ENCODE measurements at places on chromosomes 2 and 18. TPM values are rescaled to one million over a fixed set of nuclear protein-coding genes. Genes with fewer than 3 reads are reported as not detected.
A peak's percentile ranks its signal among the peaks of the same experiment; 100 is the strongest.

DNA sequence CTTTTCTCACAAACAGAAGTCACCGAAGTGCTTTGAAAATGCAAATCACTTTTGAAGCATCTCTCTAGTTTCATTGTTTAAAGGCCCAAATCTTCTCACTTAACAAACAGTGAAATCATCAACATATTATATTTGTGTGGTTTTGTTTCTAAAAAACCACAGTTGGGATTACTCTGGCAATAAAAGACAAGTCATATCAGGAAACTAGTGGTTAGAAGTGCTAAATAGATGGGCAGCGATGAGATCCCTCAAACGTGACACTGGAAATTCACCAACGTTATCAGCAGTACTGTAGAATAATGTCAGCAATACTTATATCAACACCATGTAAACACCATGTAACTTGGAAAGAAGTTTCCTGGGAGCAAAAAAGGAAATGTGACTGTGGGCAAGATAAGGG lies 893.5 kb downstream of the SUCLG1 start:
- DNase-seq = no peak

- no peak for DNase-seq
These were observed 57.5 kb downstream of the DTNA start for GRCh38 chr18:34767601-34768027.

- no peak for DNase-seq
These were observed 122.4 kb upstream of the LINC00305 start for GRCh38 chr18:64271246-64271645.

GRCh38 chr2:26608557-26608956 lies 32.6 kb downstream of the CIB4 start:
- DNase-seq = peak; percentile 1

Gene ZNF385B
- 0.49 TPM for total RNA-seq

DNA sequence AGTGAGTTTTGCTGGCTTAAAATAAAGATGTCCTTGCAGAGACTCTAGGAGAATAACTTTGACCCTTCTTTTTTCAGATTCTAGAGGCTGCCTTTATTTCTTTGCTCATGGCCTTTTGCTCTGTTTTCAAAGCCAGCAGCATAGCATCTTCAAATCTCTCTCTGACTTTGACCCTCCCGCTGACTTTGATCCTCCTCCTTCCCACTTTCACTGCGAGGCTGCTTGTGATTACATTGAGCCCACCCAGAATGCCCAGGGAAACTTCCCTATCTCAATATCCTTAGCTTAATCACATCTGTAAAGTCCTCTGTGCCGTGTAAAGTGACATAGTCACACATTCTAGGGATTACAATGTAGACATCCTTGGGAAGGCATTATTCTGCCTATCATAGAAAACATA lies 23.9 kb downstream of the TACR1 start:
- DNase-seq = no peak

GRCh38 chr18:3151399-3152264 lies 68.1 kb downstream of the MYOM1 start:
- no peak for DNase-seq

DNA sequence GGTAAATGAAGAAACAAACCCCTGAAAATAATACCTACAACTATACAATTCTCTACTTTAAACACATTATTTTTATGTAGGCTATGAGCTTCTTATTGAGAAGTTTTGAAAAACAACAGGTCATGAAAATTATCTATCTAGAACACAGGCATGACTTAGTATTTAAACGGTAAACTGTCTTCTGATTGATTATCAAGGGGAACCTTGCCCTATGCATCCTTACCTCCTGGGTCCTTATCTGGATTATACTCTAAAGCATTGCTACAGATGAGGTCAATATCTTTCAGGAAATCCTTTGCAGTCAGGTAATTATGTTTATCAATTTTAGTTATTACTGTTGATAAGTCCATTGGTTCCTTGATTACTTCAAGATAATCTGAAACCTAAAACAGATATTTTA lies 144.3 kb downstream of the ATAD2B start:
- no peak for DNase-seq

DNA sequence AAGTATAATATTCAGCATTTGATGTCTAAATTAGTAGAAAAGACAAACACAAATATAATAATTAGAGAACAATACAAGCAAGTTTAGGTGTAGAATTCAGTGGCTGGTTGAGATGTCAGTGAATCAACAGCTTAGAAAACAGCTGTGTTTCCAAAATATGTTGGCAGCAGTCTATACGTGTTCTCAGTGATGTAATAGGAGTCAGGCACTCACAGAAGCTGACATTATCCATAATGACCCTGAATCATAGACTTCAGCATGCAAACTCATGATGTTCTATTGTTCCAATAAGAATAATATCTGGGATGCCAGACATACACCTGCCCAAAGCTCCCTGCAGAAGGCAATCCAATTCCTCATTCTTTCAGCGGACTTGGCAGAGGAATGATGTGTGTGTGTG lies 164.7 kb downstream of the SLC8A1 start:
- no peak for DNase-seq

DNA sequence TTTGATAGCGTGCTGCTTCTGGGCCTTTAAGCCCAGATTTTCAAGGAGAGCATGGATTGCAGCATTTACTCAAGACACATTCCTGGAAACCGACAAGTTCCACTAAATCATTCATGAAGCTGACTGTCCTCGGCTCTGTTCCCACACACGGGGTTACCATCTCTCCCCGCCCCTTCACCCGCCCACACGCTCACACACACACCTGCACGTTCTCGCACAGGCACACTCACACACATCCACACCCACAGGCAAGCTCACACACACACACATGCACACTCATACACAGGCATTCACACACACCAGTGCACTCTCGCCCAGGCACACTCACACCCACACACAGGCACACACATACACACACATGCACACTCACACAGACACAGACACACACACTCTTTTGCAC lies 150.0 kb upstream of the AGAP1 start:
- no peak for DNase-seq

GRCh38 chr2:178280244-178280852 lies 86.0 kb downstream of the OSBPL6 start:
- DNase-seq = peak; percentile 28

DNA sequence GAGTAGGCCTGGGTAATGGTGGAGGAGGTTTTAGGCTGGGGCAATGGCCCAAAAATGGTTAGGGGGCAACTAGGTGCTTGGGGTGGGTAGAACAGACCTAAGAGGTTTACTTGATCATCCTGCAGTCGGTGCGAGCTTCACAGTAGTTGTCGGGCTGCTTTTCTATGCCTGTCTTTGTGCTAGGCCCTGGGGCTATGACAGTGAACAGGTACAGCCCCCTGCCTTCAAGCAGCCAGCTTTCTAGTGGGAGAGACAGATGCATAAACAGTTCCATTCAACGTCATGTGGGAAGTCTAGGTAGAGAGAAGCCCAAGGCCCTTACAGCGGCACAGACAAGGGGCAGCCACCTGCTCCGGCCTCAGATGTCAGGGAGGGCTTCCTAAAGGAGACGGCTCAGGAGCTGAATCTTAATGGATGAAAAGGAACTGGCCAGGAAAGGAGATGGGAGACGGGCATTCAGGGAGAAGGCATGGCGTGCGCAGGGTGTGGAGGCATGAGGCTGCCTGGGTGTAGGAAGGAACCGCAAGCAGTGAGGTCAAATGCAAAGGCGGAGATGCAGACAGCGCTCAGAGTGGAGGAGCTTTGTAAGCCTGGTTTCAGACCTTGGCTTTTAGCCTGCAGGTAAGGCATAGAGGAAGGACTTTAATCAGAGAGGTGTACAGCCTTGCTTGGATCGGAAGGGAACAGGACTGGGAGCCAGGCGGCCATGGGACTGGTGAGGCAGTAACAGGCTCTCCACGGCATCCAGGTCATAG lies 6.0 kb downstream of the CTIF start:
- DNase-seq = no peak

Gene MPHOSPH10
- 24.7 TPM for total RNA-seq

GRCh38 chr2:30351116-30351515 lies 95.9 kb upstream of the LCLAT1 start:
- peak; percentile 35 for DNase-seq

- DNase-seq = peak; percentile 76
These were observed 28.5 kb downstream of the SLC20A1 start for GRCh38 chr2:112674229-112674628.

Gene GCG
- not detected for total RNA-seq

- DNase-seq = no peak
These were observed 73.8 kb upstream of the FAM98A start for GRCh38 chr2:33672896-33673295.

- DNase-seq = no peak
These were observed 94.9 kb downstream of the FAM161A start for GRCh38 chr2:61759005-61759404.

- DNase-seq = no peak
These were observed 164.3 kb downstream of the MTCL1 start for GRCh38 chr18:8869696-8870095.

GRCh38 chr2:168601741-168602140 lies 145.7 kb downstream of the CERS6 start:
- no peak for DNase-seq

Gene DSG4
- total RNA-seq = not detected

GRCh38 chr18:28823506-28824182 lies 646.7 kb upstream of the CDH2 start:
- DNase-seq = no peak

Gene DHRS9
- not detected for total RNA-seq

DNA sequence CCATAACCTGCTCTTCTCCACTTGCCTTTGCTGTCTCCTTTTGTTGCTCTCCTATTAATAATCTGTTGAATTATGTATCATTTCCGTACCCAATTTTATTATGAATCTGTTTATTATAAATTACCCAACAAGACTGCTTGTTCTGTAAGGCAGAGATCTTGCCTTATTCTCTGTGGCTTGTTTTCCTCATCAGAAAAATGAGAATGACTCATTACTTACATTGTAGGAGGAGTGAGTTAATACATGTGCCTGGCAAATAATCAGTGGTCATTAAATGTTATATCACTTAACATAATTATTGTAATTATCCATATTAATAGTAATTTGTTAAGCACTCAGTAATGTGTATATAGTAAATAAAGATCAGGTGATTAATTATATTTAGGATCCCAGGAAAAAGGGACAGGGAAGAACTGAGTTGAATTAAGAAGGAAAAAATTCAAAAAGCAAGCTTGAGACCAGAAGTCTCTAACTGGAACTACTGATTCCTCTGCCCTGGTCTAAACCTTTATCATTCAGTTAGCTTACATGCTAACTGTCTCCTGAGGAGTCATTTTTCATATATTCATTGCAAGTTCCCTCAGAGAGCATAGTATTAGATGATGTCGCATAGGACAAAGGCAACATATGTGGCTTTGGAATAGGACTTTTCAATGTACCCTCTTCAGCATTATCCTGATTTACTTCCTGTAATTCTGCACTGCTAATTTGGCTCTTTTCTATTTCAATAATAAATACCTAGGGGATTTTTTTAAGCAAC lies 335.7 kb downstream of the GALNT13 start:
- DNase-seq = no peak

Gene CSRNP3
- 14.6 TPM for total RNA-seq

DNA sequence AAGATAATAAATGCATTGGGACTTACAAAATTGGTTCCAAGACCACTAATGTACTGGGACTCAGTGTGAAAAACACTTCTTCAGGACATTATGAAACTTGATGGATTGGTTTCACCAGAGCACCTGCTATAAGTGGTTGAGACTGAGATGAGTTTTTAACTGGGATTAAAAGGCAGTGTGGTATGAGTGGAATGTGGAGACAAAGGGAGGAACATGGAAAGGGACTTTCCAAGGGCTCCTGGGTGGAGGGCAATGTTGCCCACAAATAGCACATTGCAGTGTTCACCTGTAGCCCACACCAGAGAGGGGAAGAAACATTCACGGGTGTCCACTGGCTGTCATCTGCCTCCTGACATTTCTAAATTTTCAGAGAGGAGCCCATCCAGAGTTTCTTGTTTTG lies 253.3 kb upstream of the TANK start:
- no peak for DNase-seq

Gene BOK
- total RNA-seq = 110 TPM

DNA sequence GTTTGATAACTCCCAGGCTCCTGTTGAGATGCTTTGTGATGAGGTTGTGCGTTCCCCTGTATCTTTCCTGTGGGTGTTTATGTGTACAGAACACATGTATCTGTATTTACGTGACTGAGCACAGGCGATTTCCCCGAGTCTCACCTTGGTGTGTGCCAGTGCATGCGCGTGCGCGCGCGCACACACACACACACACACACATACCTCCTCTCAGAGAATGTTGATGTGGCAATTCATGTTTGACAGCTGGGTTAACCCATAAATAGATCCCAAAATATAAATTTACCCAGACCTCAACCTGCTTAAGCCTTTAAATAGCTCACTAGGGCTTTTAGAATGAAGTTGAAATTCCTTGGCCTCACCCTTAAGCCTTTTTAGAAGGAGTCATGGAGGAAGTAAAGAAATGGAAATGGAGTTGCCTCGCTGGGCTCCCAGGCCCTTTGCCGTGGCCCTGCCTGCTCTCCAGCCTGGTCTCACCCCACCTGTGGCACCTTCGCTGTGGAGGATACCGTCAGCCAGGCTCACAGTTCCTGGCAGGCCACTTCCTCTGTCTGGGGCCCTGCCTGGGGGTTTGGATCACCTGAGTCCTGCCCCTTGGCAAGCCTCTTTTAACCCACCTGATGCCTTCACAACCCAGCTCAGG lies 20.3 kb downstream of the AGAP1 start:
- no peak for DNase-seq

- DNase-seq = no peak
These were observed 239.1 kb downstream of the MTX2 start for GRCh38 chr2:176508374-176508773.

DNA sequence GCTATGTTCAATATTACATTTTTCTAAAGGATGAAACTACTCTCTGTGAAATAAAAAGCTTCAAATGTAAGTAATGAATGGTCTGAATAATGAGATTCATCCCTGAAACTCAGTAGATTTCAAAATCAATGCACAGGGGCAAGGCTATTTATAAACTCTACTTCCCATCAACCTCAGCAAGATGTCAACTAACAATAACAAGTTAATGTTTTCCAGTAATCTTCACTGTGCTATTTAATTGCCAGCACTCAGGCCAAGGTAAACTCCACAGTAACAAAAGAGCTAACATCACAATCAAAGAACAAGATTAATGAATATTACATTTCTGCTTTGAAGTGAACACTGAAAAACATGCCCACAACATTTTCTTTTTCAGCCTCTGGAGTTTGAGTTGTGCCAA lies 144.3 kb upstream of the ZFP36L2 start:
- DNase-seq = no peak
